ENCODE measurements at places on chromosomes 5 and 9. TPM values are rescaled to one million over a fixed set of nuclear protein-coding genes. Genes with fewer than 3 reads are reported as not detected.

DNA sequence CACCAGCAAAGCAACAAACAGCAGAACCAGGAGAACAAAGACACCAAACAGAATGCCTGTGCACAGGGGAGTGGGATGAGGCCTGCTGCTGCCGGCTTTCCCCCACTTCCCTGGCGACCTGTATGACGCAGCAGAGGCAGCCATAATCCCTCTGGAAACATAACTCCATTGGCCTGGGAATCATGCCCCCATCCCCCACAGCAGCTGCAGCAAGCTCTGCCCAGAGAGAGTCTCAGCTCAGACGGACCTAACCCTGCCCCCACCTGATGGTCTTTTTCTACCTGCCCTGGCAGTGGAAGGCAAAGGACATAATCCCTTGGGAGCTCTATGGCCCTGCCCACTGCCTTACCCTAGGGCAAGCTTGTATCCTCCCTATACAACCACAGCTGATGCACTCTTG lies 81.8 kb upstream of the FANCC start:
- no peak for DNase-seq

DNA sequence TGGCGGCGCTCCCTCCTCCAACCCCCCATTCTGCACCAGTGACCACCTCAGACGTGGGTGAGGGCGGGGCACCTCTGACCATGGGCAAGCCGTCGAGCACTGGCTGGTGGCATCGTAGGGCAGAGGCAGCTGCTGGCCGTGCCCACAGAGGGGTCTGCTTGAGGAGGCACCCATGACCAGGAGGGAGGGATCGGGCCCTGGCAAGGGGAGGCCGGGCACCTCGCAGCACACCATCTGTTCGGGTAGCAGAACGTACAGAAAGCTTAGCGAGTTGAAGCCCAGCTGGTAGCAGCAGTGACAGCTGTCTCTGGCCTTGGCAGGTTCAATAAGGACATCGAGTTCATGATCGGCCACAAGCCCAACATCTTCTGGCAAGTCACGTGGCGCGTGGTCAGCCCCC lies 4.3 kb upstream of the SLC6A18 start:
- DNase-seq = no peak

DNA sequence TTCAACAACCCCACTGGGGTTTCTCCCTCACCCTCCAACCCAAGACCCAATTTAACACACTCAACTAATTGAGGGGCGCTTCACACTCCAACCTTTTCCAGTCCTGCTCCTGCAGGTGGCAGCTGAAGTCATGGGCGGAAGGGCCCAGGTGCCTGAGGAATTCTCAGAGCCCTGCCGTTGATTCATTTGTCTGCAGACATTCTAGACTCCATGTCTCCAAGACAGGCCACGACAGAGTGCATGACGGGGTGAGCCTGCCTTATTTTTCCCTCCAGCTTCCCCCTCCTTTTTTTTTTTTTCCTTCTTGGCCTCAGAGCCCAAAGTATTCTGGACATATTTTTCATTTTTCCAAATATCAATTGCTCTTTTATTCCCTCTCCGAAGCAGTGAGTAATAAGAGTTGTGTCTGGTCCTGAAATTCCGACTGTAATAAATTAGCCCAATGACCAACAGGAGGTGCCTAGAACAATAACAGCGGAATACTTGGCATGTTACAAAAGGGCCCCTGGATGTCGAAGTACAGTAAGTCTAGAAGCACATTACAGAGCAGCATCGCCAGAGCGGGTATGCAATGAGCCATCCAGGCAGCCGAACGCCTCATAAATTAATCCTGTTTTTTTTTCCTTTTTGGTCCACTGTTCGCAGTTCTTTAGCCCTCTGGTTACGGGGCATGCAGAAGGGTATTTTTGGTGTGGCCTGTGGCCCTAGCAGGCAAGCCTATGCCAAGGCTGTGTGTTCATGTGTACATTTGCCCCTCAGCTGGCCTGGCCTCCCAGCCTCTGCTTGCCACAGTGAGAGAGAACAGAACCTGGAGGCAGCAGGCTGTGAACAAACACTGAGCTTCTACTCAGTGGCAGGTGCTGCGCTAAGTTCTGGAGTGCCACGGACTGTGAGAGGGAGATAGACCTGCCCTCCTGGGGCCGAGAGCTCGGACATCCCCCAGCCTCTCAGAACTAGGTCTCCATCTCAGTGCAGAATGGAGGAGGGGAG lies 8.6 kb upstream of the SMIM23 start:
- DNase-seq = no peak

The PCDHA5 gene
- 1.2 TPM for total RNA-seq

- peak; percentile 80 for DNase-seq
Measured at GRCh38 chr9:133992780-133993634, 883 bp upstream of the VAV2 start.

GRCh38 chr5:43661102-43661501 lies 58.1 kb downstream of the NNT start:
- DNase-seq = no peak

- DNase-seq = no peak
Measured at GRCh38 chr9:131628459-131629225, 83.3 kb downstream of the PRRT1B start.

GRCh38 chr9:132288361-132288760 lies 66.4 kb downstream of the SETX start:
- DNase-seq = no peak

The INSL4 gene
- total RNA-seq = not detected

DNA sequence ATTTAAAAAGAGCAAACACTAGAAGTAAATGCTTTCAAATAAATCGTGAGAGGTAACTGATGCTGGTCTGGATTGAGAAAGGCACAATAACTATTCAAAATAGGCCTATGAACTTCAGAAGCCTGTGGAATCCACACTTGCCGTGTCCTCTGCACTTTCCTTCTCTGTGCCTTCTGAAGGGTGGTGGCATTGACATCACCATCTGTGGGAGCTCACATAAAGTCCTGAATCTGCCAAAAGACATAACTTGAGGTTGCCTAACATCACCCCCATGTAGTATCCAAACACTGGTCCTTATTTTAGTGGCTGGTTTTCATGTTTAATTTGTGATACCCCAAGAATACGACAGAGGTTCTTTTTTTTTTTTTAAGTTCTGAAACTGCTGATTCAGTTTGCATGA lies 59.8 kb downstream of the IRF1 start:
- DNase-seq = no peak

The PAEP gene
- total RNA-seq = not detected

The ITK gene
- 3.3 TPM for total RNA-seq

GRCh38 chr9:79744521-79744920 lies 172.8 kb downstream of the TLE4 start:
- DNase-seq = no peak

- DNase-seq = no peak
Measured at GRCh38 chr5:146474065-146474464, 26.9 kb downstream of the TCERG1 start.

- DNase-seq = no peak
Measured at GRCh38 chr9:38259519-38260218, 132.8 kb upstream of the ALDH1B1 start.

DNA sequence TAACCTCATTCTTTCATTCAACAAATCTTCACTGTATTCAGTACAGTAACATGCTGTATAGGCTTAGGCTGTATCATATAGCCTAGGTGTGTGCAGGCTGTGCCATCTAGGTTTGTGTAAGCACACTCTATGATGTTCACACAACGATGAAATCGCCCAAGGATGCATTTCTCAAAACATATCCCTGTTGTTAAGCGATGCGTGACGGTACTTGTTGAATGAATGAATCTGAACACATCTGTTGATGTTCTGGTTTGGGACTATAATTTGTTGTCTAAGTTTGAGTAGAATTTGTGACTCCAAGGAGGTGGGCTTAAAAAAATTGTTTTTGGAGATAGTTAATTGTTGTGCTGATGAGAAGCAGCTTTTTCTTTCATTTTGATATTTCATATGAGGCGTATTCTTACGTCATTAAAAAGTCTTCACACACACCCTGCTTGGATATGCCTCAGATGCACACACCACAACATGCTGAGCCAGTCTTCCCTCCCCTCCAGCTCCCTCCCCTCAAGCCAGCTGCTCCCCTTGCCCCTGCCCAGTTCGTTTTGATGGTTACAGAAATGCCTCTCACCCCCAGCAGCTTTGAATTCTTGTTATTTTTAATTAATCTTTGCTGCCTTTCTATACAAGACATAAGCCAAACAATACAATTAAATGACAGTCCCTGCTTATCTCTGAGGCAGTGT lies 5.5 kb upstream of the PSAT1 start:
- DNase-seq = no peak

DNA sequence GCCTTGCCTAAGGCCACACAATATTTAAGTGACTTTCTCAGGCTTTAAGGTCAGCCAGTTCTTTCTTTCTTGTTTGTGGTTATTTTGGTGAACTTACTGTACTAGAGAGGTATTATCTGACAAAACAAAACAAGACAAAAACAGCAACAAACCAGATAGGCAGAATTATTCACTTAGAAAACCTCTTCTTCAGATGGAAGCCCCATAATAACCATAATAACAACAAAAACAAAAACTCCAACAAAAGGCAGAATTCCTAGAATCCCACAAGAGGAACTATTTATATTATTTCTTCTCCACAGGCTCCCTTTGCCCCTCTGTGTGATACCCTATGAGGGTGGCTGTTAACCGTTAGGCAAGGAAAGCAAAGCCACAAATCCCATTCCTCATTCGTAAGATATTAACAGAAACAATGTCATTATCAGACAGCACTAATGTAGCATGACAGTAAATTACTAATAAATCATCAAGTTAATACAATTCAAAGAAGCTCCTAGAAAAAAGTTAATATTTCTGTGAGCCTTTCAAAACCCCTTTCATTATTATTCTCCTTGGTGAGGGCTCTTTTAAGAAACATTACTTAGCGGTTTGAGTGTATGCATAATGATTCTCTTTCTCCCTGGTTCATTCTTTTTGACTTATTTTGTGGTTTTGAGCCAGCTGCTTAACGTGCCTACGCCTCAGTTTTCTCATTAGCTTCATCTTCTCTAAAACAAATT lies 274.9 kb downstream of the EFNA5 start:
- no peak for DNase-seq

The WDR31 gene
- 1.9 TPM for total RNA-seq

The OR1J4 gene
- total RNA-seq = not detected

GRCh38 chr5:175235251-175235960 lies 208.6 kb downstream of the DRD1 start:
- no peak for DNase-seq
